Thyroid gland (tissue), 4 donors: ENCODE measurements at places on chromosomes 3 and 15. TPM values are rescaled to one million over a fixed set of nuclear protein-coding genes. Genes with fewer than 3 reads are reported as not detected.

DNA sequence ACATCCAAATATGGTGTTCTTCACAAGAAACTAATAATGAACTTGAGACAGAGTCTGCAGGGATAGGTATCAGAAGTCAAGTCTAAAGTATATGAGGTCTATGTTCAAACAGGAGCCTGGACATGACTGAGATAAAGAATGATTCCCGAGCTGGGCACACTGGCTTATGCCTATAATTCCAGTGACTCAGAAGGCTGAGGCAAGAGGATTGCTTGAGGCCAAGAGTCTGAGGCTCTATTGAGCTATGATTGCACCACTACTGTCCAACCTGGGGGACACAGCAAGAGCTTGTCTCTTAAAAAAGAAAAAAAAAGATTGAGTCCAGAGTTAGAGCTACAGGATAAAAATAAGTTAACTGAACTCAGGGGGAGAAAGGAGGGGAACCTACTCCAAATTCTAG, 246.5 kb downstream of the LRRN1 start:
- no peaks in the 10 kb centered on the region for H3K27me3 ChIP-seq
- no peaks in the 10 kb centered on the region for H3K4me1 ChIP-seq
- H3K27ac ChIP-seq = no peak overlapping the region
- H3K4me3 ChIP-seq = no peak overlapping the region
- DNase-seq = no peak
- no peaks in the 10 kb centered on the region for H3K36me3 ChIP-seq

DNA sequence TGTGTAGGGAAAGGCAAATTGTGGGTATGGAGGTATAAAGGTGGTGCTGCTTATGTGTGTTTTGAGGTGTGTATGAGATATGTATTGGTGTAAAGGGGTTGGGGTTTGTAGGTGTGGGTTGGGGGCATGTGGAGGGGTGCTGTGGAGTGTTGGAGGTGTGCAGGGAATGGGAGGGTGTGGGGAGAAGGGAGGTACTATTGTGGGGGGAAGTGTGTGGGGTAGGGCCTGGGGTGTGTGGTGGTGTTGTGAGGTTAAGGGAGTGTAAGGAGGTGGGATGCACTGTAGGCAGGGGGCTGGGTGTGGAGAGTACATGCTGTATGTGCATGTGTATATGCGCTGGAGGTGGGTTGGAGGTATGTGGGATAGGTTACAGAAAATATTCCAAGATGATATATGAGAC, 15.7 kb downstream of the CCDC12 start:
- H3K27ac ChIP-seq = no peak overlapping the region
- no peaks in the 10 kb centered on the region for H3K36me3 ChIP-seq
- no peaks in the 10 kb centered on the region for H3K27me3 ChIP-seq
- peaks cover 80% of the 10 kb centered on the region for H3K4me1 ChIP-seq
- DNase-seq = no peak

GRCh38 chr3:116253511-116253910, 191.8 kb downstream of the LSAMP start:
- H3K36me3 ChIP-seq = no peaks in the 10 kb centered on the region
- H3K27ac ChIP-seq = no peak overlapping the region
- no peaks in the 10 kb centered on the region for H3K4me1 ChIP-seq
- no peak overlapping the region for H3K4me3 ChIP-seq
- H3K27me3 ChIP-seq = no peaks in the 10 kb centered on the region

- no peaks in the 10 kb centered on the region for H3K36me3 ChIP-seq
- H3K27ac ChIP-seq = no peak overlapping the region
- no peak overlapping the region for H3K4me3 ChIP-seq
- peak; percentile 45 for DNase-seq
Measured at GRCh38 chr3:32307591-32307990, 69.1 kb downstream of the CMTM8 start.

Gene NEIL1
- total RNA-seq = 33.5 TPM

DNA sequence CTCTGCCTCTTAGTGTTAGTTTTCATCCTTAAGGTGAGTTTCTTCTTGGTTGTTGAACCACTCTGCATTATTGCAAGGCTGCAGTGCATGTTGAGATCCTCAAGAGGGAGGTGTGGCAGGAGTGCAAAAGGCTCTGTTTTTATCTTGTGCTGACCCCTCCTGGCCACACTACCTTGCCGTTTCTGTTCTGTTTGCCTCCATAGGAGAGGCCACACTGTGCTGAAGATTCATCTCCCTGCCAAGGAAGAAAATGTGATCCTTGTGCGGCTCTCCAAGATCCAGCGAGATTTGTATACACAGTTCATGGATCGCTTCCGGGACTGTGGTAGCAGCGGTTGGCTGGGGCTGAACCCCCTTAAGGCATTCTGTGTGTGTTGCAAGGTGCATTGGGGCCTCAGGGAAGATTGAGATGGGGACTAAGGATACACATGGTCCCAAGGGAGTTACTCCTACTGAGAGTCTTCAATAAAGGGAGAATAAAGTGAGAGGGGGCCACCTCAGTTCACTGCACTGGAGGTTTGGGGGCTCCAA, 33.0 kb upstream of the TEX264 start:
- H3K27ac ChIP-seq = no peak overlapping the region
- H3K27me3 ChIP-seq = no peaks in the 10 kb centered on the region
- peak; percentile 49 for DNase-seq
- no peaks in the 10 kb centered on the region for H3K4me1 ChIP-seq

Gene EPHB1
- 5.6 TPM for total RNA-seq

Gene TMEM89
- not detected for total RNA-seq

DNA sequence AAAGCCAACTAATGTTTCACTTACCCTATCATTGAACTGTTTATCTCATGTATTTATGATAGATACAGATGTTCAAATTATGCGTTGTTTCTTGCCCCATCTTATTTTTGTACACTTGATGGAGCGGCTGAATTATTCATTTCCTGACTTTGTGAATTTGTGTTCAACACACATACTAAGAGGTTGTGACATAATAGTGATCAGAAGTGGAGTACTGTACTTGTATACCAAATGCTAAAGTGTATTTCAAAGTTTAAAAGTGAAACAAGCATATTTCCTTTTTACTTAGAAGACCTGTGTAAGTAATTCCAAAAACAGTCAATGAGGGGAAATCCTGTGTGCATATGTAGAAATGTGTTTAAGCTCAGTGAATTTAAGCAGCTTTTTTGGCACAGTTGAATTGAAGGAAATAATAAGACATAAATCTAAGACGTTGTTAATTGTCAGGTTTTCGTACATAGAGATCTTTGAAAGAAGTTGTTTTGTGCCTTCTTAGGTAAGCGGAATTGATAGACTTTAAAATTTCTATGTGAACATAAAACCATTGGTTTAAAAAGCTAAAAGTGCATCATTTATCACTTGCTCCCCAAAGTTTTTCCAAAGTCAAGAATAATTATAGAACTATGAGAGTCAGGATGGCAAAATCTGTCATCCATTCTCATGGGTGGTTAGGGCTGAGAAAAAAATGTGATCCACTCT, 1.9 kb downstream of the NFKBIZ start:
- no peak for DNase-seq
- no peak overlapping the region for H3K4me3 ChIP-seq
- peaks cover 40% of the 10 kb centered on the region for H3K36me3 ChIP-seq
- peaks cover 14% of the 10 kb centered on the region for H3K4me1 ChIP-seq

Gene ZNF774
- total RNA-seq = 13.1 TPM

Gene FAM107A
- 89.9 TPM for total RNA-seq
